ENCODE measurements at places on chromosomes 4 and X. TPM values are rescaled to one million over a fixed set of nuclear protein-coding genes. Genes with fewer than 3 reads are reported as not detected.

DNA sequence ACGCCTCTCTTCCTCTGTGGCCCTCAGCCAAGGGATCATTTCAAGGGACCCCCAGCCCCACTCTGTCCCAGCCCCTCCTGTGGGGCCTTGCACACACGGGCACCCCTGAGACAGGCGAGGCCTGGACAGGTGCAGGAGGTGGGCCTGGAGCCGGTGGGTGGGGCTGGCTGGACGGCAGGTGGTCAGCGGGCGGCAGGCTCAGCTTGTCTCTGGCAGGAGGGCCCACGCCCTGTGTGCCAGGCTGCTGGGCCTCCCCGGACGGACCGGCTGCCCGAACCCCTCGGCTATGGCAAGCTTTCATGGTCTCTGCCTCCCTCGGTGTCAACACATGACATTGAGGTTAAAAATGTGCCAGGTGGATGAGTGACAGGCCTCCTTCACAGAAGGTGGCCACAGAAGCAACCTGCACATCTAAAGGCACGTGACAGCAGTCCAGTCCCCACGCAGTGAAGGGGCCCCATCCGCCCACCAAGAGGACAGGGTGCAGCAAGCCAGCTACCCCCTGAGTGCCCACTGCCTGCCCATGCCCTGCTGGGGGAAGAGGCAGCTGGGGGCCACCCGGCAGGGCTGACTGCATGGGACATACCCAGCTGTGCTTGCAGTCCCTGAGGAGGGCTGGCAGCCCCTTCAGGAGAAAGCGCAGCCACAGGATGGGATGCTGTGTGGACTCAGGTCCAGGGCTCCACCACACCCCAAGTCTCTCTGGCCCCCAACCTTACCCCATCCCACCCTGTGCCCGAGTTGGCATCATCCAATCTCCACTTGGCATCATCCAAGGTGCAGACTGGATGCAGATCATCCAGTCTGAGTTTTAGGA, 109.3 kb downstream of the FAM53A start:
- DNase-seq: peak; percentile 61

DNA sequence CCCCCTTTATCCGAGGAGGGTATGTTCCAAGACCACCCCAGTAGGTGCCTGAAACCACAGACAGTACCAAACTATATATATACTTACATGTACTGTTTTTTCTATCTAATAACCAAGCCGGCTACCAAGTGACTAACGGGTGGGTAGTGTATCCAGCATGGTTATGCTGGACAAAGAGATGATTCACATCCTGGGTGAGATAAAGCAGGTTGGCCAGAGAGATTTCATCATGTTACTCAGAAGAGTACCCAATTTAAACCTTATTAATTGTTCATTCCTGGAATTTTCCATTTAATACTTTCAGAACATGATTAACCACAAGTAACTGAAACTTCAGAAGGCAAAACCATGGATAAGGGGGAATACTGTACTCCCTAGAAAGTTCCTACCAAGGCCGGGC, 46.5 kb downstream of the RFC1 start:
- DNase-seq: no peak

- no peak for DNase-seq
These were observed 40.7 kb downstream of the ANXA3 start for GRCh38 chr4:78592088-78592783.

DNA sequence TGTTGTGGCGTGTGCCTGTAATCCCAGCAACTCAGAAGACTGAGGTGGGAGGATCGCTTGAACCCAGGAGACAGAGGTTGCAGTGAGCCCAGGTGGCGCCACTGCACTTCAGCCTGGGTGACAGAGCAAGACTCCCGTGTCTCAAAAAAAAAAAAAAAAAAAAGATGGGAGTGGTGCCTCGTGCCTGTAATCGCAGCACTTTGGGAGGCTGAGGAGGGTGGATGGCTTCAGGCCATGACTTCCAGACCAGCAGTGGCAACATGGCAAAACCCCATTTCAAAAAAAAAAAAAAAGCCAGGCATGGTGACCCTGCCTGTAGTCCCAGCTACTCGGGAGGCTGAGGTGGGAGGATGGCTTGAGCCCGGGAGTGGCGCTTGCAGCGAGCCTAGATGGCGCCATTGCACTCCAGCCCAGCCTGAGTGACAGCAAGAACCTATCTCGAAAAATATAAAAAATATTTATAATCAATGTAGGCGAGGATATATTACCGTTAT, 27.0 kb downstream of the EIF2S3 start:
- DNase-seq: peak; percentile 77

GRCh38 chrX:118346258-118347094, 570 bp downstream of the WDR44 start:
- DNase-seq: peak; percentile 72

DNA sequence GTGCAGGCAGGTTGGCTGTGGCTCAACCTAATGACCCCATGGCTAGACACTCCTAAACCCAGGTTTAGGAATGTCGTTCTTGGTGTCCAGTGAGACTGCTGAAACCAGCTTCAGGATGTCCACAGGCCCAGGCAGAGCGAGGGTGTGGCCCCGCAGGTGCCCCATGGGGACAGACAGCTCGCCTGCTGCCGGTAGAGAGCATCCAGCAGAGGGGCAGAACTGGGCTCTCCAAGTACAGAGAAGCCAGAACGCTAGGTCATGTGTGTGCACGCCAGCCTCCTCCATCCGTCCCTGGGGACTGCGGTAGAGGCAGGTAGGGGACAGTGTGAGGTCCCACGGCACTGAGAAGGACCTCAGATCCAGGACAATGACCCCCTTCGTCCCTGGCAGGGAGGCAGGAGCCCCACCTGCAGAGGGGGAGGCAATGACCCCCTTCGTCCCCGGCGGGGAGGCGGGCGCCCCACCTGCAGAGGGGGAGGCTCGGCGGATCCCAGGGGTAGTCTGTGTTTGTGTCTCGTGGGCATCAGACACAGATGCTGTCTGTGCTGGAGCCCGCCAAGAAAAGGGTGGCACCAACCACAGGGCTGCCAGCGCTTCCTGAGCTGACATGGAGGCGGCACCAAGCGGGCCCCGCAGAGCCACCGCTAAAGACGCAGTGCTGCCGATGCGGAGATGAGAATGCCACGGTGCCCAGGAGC, 118.4 kb downstream of the FAM53A start:
- peak; percentile 35 for DNase-seq

- DNase-seq: no peak
These were observed 39.8 kb upstream of the LGI2 start for GRCh38 chr4:25070545-25070944.

MAGEA2B gene
- total RNA-seq: not detected

DNA sequence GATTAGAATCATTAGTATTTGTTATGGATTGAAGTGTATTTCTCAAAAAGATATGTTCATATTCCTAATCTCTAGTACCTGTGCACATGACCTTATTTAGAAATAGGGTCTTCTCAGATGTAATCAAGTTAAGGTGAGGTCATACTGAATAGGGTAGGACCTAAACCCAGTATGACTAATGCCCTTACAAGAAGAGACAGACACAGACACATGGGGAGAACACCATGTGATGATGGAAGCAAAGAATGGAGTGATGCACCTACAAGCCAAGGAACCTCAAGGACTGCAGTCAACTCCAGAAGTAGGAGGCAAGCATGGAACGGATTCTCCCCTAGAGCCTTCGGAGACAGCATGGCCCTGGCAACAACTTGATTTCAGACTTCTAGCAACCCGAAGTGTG, 31.4 kb downstream of the OTUD4 start:
- no peak for DNase-seq

- DNase-seq: peak; percentile 86
These were observed 12.7 kb downstream of the GAB3 start for GRCh38 chrX:154738011-154738738.

GRCh38 chr4:112633477-112634235, 3.1 kb downstream of the ZGRF1 start:
- DNase-seq: no peak

GRCh38 chr4:140602714-140603113, 34.0 kb upstream of the UCP1 start:
- DNase-seq: no peak

HSFX2 gene
- total RNA-seq: not detected

GRCh38 chr4:122246551-122246950, 94.4 kb downstream of the BLTP1 start:
- no peak for DNase-seq

NUDT10 gene
- 8.0 TPM for total RNA-seq

- DNase-seq: no peak
These were observed 21.0 kb downstream of the TENM3 start for GRCh38 chr4:182264139-182264752.

DNA sequence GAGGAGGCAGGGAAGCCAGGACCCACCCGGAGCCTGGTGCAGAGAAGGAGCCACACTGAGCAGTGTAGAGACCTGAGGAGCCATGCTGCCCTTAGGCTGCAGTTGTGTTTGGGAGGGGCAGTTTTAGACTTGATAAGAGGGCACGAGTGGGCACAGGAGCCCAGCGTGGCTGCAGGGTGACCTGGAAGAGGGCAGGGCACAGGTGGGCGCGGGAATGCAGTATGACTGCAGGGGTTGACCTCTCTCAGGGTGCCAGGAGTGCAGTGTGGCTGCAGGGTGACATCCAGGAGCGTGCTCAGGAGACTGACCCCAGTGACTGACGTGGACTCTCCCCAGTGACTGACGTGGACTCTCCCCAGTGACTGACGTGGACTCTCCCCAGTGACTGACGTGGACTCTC, 14.6 kb upstream of the WDR1 start:
- DNase-seq: no peak

- no peak for DNase-seq
These were observed 6.1 kb upstream of the IGFBP7 start for GRCh38 chr4:57116245-57116644.

RAP1GDS1 gene
- total RNA-seq: 33.1 TPM

DDIT4L gene
- total RNA-seq: 2.5 TPM

- no peak for DNase-seq
These were observed 703.5 kb downstream of the PDHA2 start for GRCh38 chr4:96543346-96543745.

- DNase-seq: no peak
These were observed 405.4 kb upstream of the CPEB2 start for GRCh38 chr4:14596904-14597303.

BTK gene
- 4.2 TPM for total RNA-seq

DNA sequence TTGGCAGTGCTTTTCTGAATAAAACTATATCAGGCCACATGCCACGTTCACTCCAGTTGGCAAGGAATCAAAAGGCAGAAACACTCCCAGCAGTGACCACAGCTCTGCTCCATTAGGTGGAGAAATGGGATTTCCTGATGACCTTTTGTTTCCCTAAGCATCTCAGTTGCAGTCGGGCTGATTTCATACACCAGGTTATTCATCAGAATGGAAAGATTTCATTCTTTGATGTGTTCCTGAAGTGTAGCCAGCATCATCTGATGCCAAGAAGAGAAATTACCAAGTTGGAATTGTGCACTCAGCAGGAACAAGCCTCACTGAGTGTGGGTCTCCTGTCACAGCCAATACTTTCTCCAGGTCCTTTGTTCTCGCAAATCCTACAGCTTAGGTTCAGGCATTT, 193.7 kb downstream of the SPATA18 start:
- no peak for DNase-seq

BMX gene
- 0.68 TPM for total RNA-seq

GRCh38 chr4:52202251-52202779, 151.2 kb downstream of the SPATA18 start:
- DNase-seq: no peak

DNA sequence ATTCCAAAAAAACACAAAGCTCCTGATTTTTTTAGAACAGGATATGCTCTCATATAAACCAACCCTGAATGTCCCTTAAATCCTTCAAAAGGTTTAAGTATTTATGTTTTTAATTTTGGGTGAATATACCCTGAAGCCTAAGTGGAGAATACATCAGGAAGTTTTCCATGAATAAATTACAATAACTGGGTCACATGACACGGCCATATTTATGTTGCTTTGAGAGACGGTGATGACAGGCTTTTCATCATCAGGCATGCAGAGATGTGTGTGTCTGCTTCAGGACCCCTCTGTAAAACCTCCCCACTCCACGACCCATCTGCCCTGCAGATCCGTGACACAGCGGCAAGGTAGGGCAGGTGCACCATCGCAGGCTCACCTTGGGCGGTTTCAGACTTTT, 60.3 kb upstream of the C4orf50 start:
- DNase-seq: no peak

- DNase-seq: no peak
These were observed 31.6 kb downstream of the ADH7 start for GRCh38 chr4:99403380-99404184.

- no peak for DNase-seq
These were observed 1.5 kb upstream of the EIF1AX start for GRCh38 chrX:20143111-20143510.

- no peak for DNase-seq
These were observed 12.4 kb upstream of the FRYL start for GRCh38 chr4:48792348-48793006.

DNA sequence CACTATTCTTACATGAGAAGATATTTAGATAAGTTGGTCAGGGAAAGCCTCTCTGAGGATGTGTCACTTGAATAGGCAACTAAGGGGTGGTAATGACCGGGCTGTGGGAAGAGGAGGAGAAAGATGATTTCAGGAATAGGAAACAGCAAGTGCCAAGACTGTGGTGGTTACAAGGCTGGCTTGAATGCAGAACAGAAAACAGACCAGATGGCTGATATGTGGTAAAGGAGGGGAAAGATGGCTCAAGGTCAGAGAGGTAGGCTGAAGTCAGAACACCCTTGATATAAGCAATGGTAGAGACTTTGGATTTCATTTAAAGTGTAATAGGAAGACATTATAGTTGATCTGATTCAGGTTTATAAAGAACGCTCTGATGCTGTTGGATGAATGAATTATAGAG, 15.0 kb downstream of the TLR7 start:
- no peak for DNase-seq

DNA sequence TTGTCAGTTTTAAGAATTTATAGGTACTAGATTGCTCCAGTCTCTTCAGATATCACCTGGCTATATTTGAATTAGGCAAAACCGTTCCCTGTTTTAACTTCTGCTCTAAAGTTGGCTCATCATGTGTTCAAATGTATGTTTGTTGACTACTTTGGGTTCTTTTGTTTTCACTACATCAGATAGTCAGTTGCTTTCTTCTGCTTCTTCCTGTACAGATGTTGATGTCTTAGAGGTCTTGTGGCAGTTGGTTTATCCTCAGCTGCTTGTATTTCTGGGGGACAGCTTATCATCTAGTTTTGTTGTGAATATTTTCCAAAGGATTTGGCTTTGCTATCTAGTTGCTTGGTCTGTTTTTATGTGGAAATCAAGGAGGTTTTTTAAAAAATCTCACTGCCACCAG, 28.0 kb downstream of the TBC1D19 start:
- no peak for DNase-seq

NLRP2B gene
- total RNA-seq: 0.14 TPM

DNA sequence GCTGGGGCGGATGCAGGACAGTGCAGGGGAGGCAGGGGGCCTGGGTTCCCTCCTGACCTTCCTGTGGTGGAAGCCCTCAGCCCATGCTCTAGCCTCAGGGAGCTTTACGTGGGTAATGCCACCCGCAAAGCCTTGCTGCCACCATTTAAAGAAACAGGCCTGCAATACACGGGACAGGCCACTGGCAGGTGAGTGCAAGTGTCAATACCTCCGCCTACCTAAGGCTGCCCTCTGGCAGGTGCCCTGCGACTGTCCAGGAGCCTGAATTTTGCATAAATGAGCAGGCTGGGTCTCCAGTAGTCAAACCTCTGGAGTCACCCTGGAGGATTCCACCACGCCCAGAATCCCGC, 5.9 kb downstream of the CRMP1 start:
- no peak for DNase-seq
